Activated naive CD4-positive, alpha-beta T cell treated with anti-CD3 and anti-CD28 coated beads, Interleukin-2, amount 10 ng/mL, durations not matched to agents 5 hours and 36 hours (primary cell): ENCODE measurements at places on chromosomes 5 and 9. TPM values are rescaled to one million over a fixed set of nuclear protein-coding genes. Genes with fewer than 3 reads are reported as not detected.

The CCDC180 gene
- total RNA-seq, result 4.3 TPM

The RORB gene
- total RNA-seq, result 0.05 TPM

The EXD3 gene
- total RNA-seq, result 21.4 TPM

The SH3RF2 gene
- total RNA-seq, result not detected

The DBH gene
- not detected for total RNA-seq

The ECM2 gene
- total RNA-seq, result not detected

The IL3 gene
- not detected for total RNA-seq
